ENCODE measurements at places on chromosomes 2 and 18. TPM values are rescaled to one million over a fixed set of nuclear protein-coding genes. Genes with fewer than 3 reads are reported as not detected.

IL1RN gene
- total RNA-seq = 3.0 TPM

PROKR1 gene
- not detected for total RNA-seq

ZNF521 gene
- total RNA-seq = not detected

TRIM54 gene
- 0.47 TPM for total RNA-seq

ARHGAP25 gene
- 37.8 TPM for total RNA-seq

ALK gene
- not detected for total RNA-seq

DPYSL5 gene
- total RNA-seq = not detected

MYL12A gene
- total RNA-seq = 340 TPM

KANSL1L gene
- 5.0 TPM for total RNA-seq

CCT4 gene
- 407 TPM for total RNA-seq

AQP4 gene
- not detected for total RNA-seq

DNA sequence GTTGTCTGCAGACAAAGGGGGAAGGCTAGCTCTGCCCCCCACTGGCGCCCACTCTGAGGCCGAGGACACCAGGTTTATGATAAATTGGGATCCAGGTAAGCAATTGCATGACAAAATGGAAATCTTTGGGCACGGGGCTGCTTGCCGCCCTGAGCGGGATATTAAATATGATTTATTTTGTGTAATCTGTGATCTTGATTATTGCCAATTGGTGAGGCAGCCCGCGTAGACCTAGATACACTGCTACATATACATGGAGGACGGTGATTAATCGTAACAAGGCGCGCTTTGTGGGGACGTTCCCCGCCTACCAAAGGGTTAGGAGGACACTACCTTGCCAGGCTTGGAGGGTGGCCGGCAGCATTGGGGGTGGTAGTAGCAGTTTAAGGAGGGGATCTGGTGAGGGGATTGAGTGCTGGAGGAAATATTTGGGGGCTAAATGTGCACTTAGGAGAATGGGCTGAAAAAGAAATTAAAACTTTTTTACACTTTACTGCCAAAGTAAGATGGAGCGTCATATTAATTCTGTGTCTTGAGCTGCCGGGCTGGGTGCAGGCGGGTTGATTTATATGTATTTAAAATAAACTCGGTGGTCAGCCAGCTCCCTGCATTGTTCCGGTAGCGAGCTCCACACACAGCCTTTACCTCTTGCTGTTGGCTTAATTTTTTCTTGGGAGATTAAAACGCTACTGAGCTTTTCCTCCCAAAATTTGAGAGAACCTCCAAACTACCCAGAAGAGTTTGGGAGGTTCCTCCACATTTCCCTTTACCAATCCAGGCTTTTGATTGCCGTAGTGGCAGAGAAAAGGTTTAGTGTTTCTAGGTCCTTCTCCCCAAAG lies 4.1 kb downstream of the HOXD3 start:
- peak; percentile 54 for DNase-seq

DNA sequence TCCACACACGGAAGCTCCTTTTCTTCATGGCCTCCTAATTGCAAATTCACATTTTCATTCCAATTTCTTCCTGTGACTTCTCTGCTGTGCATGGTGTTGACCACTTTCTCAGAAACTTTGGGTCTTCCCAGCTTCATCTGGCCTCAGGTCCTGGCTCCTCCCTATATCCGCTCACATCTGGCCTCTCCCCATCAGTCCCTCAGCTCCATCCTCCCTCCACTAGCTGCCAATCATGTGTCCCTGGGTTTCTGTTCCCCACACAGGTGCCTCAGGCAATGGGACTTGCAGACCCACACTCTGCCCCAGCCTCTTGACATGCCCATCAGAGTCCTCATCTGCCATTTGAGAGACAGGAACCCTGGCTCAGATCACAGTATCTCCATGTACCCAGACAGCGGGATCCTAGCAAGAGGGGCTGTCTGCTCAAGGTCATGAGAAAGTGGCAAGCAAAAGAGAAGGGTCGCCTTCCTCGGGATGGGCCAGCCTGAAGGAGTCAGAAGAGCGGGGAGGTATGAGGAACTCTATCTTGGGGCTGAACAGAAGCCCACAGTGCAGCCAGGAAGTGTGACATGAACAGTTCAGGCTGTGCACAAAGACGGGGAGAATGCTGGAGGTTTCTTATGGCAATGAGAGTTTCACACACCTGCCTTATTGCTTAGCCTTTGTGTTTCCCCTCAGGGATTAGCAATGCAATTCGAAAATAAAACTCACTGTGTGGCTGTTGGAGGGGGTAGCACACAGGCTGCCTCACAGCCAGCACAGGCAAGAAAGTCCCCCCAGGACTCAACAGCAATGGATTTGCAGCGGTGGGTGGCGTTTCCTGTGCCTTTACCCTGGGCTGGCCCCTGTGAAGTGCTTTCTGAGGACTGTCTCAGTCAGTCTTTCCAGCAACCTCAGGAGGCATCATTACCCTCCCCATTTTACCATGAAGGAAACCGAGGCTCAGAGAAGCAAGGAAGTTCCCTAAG lies 69.5 kb downstream of the COPS8 start:
- peak; percentile 61 for DNase-seq

- no peak for DNase-seq
These were observed 14.9 kb downstream of the ERFE start for GRCh38 chr2:238173692-238174091.

DNA sequence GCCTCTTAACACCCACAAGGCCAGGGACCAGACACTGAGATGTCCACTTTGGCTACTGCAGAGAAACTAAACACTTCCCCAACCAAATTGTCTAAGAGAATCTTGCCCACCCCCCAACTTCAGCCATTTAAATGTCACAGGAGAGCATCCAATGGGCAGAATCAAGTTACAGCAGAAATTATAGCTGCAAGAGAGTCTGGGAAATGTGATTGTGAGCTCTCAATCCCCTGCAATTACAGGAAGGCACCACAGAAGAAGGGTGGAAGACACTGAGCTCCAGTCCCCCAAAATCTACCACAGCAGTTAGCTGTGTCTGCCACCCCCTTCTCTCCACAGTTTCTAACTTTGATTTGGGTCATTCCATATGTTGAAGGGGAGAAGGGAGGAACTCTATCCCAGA lies 103.5 kb upstream of the ATL2 start:
- DNase-seq = no peak

DNA sequence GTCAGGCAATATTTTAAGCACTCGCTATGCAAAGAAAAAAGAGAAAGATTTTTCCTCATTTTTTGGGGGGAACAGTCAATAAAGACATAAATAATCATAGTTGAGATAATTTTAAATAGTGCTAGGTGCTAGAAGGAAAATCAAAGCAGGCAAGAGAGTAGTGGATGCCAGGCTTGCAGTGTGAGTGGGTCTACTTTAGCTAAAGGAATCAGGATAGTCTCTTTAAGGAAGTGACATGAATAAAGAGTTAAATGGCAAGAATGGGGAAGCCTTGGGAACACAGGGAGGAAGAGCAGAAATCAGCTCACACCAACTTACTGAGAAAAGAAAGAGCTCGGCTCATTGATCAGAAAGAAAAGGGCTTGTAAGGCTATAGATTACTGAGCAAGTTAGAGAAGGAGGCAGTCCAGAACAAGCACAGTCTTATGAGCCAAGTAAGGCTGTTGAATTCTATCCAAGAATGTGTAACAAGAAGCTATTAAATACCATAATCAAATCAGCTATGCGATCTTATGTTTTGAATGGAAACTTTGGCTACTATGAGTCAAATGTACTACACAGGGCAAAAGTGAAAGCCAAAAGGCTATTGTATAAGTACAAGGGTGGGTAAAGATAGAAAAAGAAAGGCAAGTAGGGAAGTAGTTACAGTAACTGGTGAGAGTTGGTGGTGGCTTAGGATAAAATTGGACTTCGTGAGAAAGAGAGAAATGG lies 833.8 kb upstream of the PIK3C3 start:
- no peak for DNase-seq

DNA sequence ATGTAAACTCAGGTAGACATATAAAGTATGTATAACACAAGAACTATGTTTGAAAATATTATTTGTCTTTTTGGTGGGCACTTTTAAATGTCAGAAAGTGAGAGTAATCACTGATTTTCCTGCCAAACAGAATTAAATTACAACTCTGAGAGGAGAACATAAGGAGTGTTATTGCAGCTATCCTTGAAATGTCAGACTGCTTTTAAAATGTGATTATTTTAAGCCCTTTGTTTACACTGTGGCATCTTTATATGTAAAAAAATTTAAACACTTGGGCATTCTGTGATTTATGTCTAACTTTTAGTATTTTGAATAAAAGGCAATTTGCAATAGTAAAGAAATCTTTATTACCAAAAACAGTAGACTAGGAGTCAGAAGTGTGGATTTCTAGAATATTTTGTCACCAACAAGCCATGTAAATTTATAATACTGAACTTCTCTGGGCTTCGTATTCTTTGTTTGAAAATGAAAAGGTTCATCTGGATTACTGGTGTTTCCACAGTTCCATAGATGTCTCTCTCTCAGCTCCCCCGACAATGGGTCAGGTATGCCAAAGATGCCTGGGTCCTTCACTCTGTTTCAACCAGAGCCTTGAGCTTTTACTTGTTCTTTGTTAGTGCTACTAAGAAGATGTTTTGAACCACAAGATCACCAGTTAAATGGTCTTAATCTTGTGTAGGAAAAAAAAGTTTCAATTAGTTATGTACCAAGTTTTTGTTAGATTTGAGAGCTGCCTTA lies 38.8 kb downstream of the GULP1 start:
- no peak for DNase-seq

DNA sequence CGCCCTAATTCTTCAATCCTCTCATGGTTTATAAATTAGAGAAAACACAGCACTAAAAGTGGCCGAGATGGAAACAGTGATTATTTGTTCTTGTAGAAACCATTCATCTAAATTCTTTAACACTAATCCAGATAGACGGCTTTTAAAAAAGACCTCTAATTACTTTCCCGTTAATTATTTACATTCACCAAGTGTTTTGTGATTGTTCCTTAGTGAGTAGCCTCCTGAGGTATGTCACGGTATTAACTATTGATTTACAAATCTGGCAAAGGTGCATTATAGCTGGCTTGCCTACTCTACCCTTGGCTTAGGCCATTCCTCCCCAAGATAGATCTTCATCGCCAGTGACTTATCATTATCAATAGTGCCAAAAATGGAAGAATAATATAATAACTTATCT lies 436.4 kb upstream of the ST6GAL2 start:
- DNase-seq = no peak

DNA sequence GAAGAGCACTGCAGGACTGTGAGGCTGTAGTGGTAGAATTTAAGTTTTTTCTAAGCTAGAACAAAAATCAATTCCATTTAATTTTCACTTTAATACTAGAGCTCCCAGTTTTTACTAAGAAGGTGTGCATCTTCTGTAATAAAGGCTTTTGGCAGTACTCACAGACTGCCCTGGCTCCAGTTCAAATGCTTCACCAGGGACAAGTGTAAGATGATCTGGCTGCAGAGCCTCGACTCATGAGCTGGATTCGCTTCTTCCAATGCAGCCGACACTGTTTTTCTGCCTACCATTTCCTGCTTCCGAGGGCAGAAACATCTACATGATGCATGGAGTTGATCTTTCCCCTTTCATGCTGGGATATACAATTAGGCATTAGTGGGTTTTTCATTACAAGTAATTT lies 87.0 kb downstream of the FARSB start:
- DNase-seq = no peak

DNA sequence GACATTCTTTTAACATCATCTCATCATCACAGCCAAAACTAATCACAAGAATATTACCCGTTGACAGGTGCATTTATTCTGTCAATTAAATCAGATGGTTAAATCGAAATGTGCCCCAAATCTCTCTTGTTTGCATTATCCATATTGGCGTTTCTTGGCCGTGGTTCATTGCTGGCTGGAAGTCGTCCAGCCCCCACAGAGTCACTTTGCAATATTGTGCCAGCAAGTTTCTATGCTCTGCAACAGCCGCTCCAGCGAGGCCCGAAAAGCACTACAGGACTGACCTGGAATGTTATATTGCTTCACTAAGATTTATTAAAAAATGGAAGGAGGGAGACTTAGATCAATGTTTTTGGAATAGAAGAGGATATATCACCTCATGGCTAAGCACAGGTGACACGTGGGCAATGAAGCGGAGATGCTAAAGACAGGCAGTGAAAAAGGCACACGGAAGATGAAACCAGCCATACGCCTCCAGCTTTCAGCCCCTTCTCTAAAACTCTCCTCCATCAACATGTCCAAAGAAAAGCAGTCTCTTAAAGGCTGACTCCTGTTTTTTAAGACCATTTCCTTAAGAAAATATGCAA lies 176.8 kb upstream of the VRK2 start:
- DNase-seq = no peak

GRCh38 chr18:40855661-40856060 lies 1099.4 kb upstream of the PIK3C3 start:
- no peak for DNase-seq

GRCh38 chr18:51082571-51083267 lies 52.7 kb downstream of the SMAD4 start:
- DNase-seq = no peak

DNA sequence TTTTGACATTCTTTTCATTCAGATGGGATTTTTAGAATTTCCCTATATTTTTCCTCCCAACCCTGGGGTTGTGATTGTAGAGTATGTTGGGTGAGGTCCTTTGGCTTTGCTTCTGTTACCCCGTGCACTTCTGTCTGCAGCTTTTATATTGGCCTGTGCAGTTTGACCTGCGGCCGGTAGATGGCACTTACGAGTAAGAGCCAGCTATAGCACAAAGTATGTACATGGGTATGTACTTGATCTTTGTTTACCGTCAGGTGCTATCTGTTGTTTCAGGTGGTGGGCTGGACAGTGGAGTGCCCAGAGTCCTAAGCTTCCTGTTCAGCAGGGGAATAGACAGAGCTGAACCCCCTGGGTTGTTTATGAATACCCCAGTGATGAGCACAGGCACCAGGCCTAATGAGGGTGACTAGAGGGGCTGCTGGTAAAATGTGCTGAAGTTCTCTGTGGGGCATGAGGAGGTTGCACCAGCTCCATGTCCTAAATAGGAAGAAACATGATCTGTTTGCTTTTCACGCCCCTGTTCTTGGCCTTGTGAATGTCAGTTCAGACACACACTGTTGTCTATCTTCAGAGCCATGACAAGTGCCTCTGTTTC lies 58.9 kb upstream of the THUMPD2 start:
- peak; percentile 61 for DNase-seq

- no peak for DNase-seq
These were observed 115.3 kb downstream of the MBD2 start for GRCh38 chr18:54109131-54109683.

- peak; percentile 75 for DNase-seq
These were observed 26.4 kb upstream of the CYTIP start for GRCh38 chr2:157470321-157470720.

GRCh38 chr2:71067567-71068217 lies 756 bp upstream of the NAGK start:
- DNase-seq = no peak

- peak; percentile 75 for DNase-seq
These were observed 41.4 kb upstream of the EML4 start for GRCh38 chr2:42127425-42128424.

DNA sequence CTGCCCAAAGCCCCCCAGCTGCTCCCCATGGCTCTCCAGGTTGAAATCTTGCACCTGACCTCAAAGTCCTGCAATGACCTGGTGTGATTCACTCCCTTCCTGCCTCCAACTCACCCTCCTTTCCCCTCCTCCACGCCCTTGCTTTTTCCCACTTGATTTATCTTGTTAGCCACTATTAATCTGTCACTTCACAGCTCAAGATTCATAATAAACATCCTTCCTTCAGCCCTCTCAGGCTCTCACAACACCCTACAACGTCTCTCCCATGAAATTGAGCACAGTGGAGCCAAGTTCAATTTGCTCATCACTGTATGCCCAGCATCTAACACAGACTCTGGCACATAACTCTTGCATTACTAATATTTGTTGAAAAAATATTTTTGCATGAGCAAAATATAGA lies 85.6 kb upstream of the SLC35G4 start:
- no peak for DNase-seq

- no peak for DNase-seq
These were observed 17.1 kb downstream of the ZFP36L2 start for GRCh38 chr2:43209204-43209717.

GRCh38 chr2:230184727-230185578 lies 34.8 kb downstream of the SP110 start:
- peak; percentile 45 for DNase-seq

Measured in activated CD4-positive, alpha-beta T cell treated with anti-CD3 and anti-CD28 coated beads, Interleukin-2, amount 10 ng/mL, durations not matched to agents 24 days and 14 days (primary cell).